EL (cell line): ENCODE measurements at places on chromosomes 3 and 15.

DNA sequence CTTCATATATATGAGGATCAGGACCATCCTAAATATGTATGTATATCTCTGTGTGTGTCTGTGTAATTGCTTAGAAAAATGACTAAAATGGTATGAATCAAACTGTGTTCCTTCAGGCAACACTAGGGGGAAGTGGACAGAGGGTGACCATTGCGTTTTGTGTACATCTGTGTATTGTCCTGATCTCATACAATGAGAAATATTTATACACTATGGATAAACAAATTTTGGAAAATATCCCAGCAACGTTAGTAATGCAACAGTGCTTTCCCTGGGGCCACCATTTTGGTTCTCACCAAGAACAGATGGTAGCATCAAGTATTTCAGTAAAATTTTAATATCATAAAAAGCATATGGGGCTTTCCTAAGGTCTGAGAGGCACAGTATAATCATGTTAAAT lies 130.1 kb downstream of the PTPRG start:
- DNase-seq: no peak

DNA sequence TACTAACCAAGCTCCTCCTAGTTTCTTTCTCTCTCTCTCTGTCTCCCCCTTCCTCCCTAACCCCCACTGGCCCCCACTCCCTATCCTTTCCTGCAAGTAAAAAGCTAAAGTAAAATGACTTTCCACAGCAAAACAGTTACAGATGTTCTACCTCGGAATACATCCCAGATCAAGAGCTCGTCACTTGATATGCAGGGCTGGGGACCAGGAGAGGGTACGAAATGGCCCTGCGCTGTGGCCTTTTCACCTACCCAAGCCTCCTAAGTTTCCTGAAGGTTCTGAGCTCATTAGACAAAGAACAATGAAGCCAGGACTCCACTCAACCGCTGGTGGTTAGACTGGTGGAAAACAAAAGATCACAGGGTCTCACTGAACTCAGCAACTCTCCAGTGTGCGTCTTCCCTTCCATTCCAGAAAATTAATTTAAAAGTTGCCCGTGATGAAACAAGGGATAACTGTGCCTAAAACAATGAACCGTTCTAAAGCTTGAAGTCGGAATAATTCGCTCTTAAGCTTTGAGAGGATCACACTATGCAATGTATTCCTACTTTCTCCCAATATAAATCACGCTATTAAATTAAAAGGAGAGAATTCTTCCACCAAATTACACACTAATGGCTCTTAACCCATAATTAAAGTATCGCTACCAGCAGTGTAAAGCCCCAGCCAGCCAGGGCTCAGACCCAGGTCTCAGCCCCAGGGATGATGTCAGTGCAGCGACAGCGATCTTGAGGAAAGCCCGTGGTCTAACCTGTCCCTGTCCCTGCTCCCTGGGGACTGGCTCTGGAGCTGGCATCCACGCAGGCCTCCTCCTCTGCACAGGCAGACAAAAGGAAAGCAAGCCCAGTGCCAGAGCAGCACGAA lies 5.0 kb downstream of the VGLL4 start:
- DNase-seq: no peak

DNA sequence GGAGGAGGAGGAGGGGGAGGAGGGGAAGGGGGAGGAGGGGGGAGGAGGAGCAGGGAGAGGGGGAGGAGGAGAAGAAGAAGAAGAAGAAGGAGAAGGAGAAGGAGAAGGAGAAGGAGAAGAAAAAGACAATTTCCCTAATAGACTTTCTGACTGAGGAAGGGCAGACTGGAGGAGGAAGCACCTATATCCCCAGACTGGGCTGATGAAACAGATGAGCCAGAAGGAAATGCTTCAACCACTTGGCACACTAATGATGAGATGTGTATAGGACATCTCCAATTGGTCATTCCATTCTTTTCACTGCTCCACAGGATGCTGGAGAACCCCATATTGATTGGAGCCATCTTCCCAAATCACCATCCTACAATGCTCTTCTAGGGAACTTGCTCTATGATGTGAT lies 69.9 kb downstream of the LYZL4 start:
- DNase-seq: peak; percentile 32

DNA sequence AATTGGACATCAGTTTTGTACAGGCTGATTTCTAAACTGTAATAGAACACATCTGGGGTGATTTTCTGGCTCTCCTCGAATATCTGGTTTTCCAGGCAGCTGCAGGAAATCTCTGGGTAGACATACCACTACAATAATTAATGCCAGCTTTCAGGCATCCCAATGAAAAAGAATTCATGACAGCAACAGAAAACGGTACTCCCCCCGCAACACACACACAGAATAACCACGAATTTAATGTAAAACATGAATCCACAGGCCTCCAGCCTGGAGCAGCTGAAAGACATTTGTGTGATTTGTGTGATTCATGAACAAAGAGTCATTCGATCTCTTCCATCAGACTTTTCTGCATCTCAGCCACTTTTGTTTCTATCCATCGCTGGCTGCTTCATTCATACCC lies 262.2 kb downstream of the MAGI1 start:
- DNase-seq: peak; percentile 9
